ENCODE measurements at places on chromosomes 7 and 10.

DNA sequence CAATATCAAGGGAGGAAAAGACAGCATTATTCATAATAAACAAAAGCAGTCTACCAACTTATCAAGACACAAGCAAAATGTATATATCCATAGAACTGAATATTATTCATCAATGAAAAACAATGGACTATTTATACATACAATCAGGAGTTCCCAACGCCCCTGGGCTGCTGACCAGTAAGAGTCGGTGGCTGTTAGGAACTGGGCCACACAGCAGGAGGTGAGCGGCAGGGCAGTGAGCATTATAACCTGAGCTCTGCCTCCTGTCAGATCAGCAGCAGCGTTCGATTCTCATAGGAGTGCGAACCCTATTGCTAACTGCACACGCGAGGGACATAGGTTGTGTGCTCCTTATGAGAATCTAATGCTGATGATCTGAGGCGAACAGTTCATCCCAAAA, 71.7 kb upstream of the GPR22 start:
- DNase-seq: no peak

GRCh38 chr7:38686888-38687287, 55.7 kb upstream of the AMPH start:
- no peak for DNase-seq

DNA sequence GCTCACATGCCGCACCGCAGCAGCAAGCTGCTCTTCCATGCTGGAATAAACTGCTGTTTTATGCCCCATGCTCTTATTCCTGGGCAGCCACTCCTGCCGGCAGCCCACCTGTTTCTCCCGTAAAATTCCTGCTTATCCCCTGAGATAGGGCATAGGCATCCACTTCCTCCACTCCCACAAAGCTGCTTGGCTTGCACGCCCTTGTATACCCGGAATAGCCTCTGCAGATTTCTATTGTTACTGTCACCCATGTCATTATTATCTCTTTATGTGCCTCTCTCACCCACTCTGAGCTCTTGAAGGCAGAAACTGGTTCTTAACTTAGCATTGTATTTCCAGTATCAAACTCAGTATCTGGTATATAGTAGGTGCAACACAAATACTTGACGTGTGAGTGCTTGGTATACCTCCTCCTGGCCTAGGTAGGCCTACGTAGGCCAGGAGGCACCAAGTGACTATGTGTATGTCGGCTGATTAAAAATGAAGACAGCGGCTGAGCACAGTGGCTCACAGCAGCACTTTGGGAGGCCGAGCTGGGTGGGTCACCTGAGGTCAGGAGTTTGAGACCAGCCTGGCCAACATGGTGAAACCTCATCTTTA, 193.4 kb downstream of the CCDC3 start:
- no peak for DNase-seq

- DNase-seq: no peak
These were observed 442.3 kb upstream of the ZMIZ1 start for GRCh38 chr10:78626471-78626870.

- DNase-seq: no peak
These were observed 66.4 kb downstream of the MGAM2 start for GRCh38 chr7:142177869-142178268.

GRCh38 chr7:120014925-120015465, 258.0 kb upstream of the KCND2 start:
- DNase-seq: no peak
